Activated naive CD4-positive, alpha-beta T cell (primary cell): ENCODE measurements at places on chromosomes 16 and 17.

- no peak for DNase-seq
These were observed 165.1 kb downstream of the CHD9 start for GRCh38 chr16:53219795-53220454.

DNA sequence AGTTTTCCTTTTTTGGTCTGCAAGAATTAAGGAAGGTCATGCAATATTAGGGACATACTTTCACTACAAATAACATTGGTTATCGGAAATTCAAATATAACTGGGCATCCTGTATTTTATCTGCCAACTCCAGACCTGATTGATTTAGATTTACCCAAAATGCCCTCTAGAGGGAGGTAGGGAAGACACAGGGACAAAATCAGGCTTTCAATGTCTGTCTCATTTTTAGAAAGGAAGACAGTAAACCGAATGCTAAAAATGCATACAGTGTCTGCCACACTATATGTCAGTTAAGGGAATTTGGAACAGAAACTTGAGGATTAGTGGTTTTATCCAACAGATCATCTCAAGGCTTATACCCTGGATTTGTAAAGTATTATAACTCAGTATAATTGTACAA is 161.7 kb upstream of the SOX9 start:
- DNase-seq, result no peak

DNA sequence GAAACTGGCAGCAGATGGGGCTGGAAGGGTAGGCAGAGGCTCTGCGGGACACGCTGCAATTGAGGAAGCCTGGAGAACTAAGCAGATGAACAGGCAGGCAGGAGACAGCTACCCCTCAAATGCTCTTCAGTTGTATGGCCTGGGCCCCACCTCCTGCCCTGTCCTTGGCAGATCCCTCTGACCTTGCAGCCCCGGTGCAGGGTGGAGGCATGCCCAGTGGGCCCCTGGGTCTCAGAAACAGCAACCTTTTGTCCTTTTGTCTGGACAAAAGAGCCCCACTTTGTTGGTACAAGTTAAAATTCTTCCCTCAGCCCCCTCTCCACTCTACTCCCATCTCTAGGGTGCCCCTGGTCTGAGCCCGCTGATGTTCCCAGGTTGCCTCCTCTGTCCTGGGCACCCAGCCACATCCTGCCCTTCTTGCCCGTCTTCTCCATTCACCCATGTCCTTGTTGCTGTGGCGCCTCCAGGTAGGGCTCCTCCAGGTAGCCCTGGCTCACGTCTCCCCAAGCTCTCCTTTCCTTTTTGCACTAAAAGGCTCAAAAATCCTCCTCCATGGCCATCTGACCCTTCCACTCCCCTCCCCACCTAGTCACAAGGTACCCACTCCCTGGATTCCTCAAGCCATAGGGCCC is 136.8 kb downstream of the CLEC16A start:
- DNase-seq, result no peak

- no peak for DNase-seq
These were observed 33.6 kb downstream of the SEC14L5 start for GRCh38 chr16:4991754-4992153.

DNA sequence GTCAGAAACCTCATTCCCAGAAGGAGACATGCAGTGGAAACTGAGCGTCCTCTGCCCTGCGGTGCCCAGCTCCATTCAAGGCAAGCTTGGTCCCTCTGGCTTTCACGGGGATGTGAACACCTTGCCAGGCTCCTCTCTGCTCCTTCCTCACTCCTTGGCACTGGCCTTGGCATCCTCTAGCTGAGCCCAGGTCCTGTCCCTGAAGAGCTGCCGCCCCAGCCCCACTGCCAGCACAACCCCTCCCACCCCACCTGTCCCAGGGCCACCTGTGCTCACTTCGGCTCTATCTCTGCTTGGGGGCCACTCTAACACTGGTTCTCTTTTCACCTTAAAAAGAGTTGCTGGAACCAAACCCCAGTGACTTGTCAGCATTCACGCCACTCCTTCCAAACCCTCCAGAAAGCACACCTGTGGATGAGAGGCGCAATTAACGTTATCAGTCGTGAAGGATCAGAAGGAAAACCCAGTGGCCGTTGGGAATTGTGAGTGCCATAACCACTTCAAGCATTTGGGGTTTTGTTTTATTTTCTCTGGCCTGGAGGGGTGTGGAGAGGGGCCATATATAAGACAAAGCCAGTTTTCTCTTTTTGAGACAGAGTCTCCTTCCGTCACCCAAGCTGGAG is 103.7 kb downstream of the AXIN2 start:
- DNase-seq, result no peak

GRCh38 chr17:64354396-64354795 is 36.3 kb downstream of the PECAM1 start:
- no peak for DNase-seq

GRCh38 chr16:10231563-10231962 is 49.3 kb upstream of the GRIN2A start:
- no peak for DNase-seq

- DNase-seq, result no peak
These were observed 29.7 kb upstream of the FASN start for GRCh38 chr17:82127704-82128103.

GRCh38 chr16:79687249-79688130 is 87.0 kb upstream of the MAF start:
- no peak for DNase-seq

DNA sequence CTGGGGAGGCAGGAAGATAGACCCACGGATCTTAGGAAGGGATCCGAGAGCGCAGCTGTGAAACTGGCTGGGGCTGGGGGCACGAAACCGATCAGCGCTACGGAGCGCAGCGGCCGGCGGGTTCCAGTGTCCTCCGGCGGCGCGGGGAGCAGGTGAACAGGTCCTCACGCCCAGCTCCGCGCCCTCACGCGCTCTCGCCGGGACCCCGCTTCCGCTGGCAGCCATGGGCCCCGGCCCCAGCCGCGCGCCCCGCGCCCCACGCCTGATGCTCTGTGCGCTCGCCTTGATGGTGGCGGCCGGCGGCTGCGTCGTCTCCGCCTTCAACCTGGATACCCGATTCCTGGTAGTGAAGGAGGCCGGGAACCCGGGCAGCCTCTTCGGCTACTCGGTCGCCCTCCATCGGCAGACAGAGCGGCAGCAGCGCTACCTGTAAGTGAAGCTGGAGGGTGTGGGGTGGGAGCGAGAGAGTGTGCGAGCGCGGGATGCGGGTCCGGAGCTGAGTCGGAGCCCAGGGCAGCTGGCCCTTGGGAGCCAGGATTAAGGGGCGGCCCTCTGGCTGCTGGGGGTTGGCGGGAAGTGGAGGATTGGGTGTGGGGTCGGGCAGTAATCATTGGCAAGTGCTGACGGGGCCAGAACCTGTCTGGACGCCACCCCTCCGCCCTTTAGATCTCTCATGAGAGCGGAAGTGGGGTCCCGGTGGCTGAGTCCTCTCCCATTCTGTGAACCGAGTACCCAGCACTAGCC is 479 bp downstream of the ITGA3 start:
- DNase-seq, result peak; percentile 47

DNA sequence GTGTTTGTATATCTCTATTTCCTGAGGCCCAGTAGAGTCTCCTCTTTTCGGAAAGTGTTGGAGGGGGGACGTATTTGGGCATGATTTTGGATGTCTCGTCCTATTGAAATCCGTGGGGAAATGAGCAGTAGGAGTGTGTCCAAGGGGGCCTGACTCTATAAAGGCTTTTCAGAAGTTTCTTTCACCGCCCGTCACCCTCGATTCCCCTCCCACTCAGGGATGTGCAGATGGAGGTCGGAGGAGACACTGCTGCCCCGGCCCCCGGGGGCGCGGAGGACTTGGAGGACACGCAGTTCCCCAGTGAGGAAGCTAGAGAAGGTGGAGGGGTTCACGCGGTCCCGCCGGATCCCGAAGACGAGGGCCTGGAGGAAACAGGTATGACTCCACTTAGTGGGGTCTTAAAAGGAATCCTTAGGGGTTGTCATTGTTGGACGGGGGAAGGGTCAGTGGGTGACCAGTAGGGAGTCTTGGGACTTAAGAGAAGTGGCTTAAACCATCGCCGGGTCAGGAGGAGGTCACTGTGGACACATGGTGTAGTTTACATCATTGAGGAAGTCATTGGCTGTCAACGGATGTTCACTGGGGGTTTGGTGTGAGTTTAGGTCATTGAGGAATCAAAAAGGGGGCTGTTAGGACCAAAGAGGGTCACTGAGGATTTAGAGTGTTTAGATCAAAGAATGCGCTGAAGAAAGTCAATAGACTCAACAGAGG is 424 bp downstream of the MON1B start:
- peak; percentile 42 for DNase-seq

GRCh38 chr16:35752773-35753558 is 2293.6 kb downstream of the TP53TG3F start:
- no peak for DNase-seq

DNA sequence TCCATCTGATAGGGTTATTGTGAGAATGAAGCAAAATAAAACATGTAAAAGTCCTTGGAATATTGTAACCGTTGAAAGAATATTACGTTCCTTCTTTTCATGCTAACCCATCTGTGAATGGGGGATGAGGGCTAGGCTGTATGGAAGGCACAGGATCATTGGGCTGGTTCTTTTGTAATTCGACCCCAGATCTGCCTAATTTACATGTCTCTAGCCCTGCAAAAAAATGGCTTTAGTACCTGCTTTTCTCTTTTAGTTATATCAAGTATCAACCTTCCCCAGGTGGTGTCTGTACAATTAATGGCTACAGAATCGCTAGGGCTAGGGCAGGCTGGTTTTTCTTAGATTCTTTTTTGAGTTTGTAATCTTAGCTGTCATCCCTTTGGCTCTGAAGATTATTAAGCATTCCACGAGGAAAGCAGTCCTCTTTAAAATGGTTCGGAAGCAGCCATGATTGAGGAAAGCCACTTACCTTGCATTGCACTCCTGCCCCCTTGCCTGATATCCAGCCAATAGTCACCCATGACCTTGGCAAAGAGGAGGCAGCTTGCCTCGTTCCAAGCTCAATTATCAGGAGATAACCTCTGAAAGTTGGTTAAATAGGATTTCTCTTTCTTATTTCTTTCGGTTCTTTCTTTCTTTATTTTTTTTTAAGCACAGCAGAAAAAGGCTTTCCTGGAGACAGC is 153.9 kb upstream of the ZKSCAN2 start:
- no peak for DNase-seq

- no peak for DNase-seq
These were observed 28.7 kb downstream of the CCR7 start for GRCh38 chr17:40536295-40537171.

DNA sequence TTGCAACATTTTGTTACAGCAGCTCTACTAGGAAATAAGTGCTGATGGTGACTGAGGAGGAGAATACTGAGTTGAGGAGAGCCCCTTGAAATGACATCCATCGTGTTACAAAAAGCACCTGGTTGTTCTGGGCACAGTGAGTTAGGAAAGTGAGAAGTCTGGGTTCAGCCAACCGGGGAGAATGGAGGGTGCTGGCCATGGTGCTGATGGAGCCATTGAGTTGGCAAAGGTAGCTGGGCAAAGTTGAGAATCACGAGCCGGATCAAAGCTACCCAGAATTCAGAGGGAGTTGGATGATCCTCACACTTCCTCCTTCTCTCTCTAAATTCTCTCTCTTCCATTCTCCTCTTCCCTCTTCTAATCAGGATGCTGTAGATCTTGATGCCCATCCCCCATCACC is 35.0 kb upstream of the ASIC2 start:
- DNase-seq, result no peak

GRCh38 chr17:42249681-42250446 is 26.3 kb downstream of the STAT5B start:
- no peak for DNase-seq

- no peak for DNase-seq
These were observed 59.1 kb upstream of the CLEC18B start for GRCh38 chr16:74480150-74481029.

GRCh38 chr16:21973945-21974344 is 20.8 kb downstream of the UQCRC2 start:
- no peak for DNase-seq

- no peak for DNase-seq
These were observed 7.0 kb downstream of the CBLN1 start for GRCh38 chr16:49274591-49274990.

GRCh38 chr16:54632322-54633220 is 298.1 kb upstream of the IRX5 start:
- DNase-seq, result no peak

- no peak for DNase-seq
These were observed 51.6 kb downstream of the PMP22 start for GRCh38 chr17:15213381-15214087.

DNA sequence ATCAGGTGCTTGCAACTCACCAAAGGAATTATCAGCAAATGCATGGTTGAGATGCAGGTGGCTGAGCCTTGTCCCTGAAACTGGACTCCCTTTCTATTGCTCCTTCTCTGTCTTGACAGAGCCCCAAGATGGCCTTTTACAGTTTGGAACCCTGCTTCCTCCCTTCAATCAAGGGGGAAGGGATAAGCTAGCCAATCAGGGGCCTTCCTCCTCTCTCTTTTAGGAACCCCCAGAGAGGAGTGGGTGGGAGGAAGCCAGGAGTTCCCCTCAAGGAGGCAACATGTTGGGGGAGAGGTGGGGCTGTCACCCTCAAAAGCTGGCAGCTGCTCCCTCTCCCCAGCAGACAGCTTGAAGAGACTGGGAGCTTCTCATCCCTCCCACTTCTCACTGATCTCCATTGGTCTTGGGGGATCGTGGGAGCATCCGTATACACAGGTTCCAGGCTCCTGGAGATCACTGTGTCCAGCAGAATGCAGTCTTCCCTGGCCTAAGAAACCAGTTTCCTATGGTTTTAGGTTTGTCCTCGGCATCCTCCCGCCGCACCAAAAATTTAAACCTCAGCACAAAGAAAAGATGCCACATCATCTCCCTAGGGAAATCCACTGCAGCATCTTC is 7.2 kb downstream of the RASL10B start:
- DNase-seq, result no peak

GRCh38 chr17:58728798-58729197 is 26.9 kb upstream of the PPM1E start:
- no peak for DNase-seq

DNA sequence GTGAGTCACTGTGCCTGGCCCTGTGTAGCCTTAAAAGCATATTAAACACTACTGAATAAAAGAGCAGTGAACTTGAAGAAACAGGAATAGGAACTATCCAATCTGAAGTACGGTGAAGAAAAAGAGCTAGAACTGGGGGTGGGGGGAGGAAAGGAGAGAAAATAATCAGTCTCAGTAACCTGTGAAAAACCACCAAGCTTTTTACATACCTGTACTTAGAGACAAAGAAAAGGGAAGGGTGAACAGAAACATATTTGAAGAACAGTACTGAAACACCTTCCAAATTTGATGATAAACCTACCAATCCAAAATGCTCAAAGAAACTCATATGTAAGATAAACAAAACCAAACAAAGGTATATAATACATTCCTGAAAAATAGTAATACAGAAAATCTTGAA is 77.5 kb downstream of the USP32 start:
- no peak for DNase-seq
